ENCODE measurements at places on chromosomes 7 and 10. TPM values are rescaled to one million over a fixed set of nuclear protein-coding genes. Genes with fewer than 3 reads are reported as not detected.

The PPP1R9A gene
- total RNA-seq, result 0.69 TPM

GRCh38 chr7:135536150-135536549 is 21.6 kb upstream of the NUP205 start:
- no peak for DNase-seq

The DDC gene
- total RNA-seq, result not detected

DNA sequence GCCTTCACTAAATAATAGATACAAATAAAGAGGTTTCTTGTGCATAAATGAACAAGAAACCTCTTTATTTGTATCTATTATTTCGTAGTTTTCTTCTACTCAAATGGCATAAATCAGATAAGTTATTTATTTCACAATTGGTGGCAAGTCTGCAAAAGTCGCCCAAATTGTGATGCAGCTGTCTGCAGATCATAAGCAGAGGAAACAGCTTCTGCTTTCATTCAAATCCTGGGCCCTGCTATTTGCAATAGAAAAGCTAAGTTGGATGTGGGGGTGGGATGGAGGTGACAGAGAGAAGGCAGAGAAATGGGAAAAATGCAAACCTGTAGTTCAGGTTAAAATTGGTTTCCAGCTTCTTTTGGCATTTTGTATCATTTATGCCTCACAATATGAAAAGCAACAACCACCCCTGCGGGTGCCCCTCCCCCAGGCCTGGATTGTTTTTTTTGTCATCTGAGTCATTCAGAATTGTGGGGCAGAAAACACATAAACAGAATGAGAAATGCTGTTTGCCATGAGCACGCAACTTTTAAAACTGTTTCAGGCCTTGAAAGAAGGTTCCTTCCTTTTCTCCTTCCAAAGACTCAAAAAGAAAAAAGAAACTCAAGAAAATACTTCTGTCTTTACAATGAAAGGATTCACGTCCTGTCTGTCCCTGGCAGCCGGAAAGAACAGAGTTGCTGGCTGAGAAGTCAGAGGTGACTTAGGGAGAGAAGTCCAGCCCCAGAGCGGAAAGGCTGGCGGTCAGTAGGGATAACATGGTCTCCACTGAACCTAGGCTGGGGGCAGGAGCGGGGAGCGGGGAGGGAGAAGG is 132.9 kb downstream of the BAMBI start:
- no peak for DNase-seq

The ANKRD2 gene
- total RNA-seq, result not detected

GRCh38 chr10:21526188-21526859 is 842 bp upstream of the SKIDA1 start:
- DNase-seq, result no peak

DNA sequence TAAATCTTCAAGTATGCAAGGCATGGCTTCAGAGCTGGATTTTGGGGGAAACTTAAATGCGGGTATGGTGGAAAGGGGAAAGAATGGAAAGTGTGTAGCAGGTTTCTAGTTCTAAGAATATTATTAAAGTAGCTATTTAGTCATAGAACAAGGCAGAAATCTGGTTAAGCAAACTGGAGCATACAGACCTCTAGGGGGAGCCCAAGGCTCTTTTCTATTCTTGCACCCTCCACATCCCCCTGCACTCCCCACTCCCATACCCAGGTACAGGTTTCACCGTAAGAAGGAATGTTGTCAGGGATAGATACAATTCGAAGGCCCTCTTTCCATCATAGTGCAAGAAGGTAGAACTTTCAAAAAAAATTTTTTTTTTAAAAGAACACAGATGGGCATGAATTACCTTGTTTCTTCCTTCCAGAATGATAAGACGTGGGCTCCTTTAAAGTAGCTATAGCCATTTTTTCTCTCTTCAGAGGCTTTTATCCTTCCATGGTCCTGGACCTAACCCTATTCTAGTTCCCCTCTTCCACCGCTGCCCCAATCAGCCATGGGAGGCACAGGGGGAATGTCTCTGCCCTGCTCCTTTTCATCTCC is 41.5 kb upstream of the SMIM30 start:
- DNase-seq, result no peak

The OR6V1 gene
- not detected for total RNA-seq

The NPY4R2 gene
- not detected for total RNA-seq

GRCh38 chr10:131775433-131775832 is 125.4 kb upstream of the PPP2R2D start:
- DNase-seq, result peak; percentile 46

The COL17A1 gene
- not detected for total RNA-seq

GRCh38 chr7:115038158-115038557 is 116.3 kb downstream of the MDFIC start:
- no peak for DNase-seq

The WDFY4 gene
- 2.0 TPM for total RNA-seq

GRCh38 chr10:43867667-43868565 is 219.2 kb upstream of the ZNF32 start:
- no peak for DNase-seq

DNA sequence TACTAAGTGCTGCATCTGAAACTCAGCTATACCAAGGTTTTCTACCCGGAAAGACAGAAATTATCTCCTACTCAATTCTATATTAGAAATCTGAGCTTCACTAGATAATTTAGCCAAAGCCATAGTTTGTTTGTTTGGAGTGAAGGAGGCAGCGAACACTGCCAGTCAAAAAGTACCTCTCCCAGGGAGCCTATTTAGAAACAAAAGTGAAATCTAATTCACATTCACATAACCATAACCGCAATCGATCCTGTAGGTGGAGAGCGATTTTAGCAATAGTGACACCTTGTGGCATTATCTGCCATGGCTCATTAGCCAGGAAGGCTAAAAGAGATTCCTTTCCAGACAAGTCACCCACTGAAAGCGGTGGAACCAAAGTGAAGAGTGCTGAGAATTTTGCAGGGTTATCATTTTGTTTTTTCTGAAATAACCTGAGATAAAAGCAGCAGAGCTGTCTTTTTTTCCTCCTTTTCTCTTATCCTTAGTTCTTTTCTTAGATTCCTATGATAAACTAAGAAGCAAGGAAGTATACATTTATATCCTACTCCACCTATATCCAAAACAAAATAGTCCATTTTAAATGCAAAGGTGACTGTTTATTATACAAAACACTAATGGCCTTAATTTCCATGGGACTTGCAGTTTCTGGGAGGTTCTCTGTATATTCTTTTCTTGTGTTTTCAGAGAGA is 83.7 kb upstream of the BET1 start:
- DNase-seq, result peak; percentile 73

DNA sequence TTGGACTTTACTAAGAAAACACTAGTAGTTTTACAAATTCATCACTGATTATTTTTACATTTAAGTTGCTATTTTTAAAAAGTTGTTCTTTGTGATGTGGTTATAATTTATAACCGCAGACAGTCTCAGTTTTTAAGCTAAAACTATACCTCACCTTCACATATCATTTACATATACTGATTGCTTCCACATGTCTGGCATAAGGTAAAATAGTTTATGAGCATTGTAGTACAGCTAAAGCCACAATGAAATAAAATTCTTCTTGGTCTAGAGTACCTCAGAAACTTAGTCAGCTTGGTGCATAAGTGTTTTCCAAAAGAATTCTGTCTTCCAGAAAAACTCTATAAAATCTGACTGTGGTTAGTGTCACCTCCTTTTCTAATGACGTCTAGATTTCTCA is 13.0 kb downstream of the SEMA3A start:
- no peak for DNase-seq

DNA sequence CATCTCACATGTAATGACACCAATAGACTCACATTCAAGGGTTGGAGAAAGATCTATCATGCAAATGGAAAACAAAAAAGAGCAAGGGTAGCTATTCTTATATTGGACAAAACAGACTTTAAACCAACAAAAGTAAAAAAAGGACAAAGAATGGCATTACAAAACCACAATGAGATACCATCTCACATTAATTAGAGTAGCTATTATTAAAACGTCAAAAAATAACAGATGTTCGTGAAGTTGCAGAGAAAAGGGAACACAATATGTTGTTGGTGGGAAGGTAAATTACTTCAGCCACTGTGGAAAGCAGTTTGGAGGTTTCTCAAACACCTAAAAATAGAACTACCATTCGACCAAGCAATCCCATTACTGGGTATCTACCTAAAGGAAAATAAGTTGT is 197.0 kb downstream of the SNX13 start:
- no peak for DNase-seq

- DNase-seq, result no peak
These were observed 166.7 kb upstream of the YAE1 start for GRCh38 chr7:39399458-39399857.

The TACC2 gene
- not detected for total RNA-seq

- DNase-seq, result no peak
These were observed 19.6 kb downstream of the R3HCC1L start for GRCh38 chr10:98154076-98154475.

The SGCE gene
- total RNA-seq, result 1.0 TPM

The AVPI1 gene
- 0.45 TPM for total RNA-seq

GRCh38 chr10:97255512-97256293 is 36.7 kb downstream of the ARHGAP19 start:
- no peak for DNase-seq

The ZNF282 gene
- total RNA-seq, result 46.7 TPM

- DNase-seq, result no peak
These were observed 12.3 kb downstream of the BRI3 start for GRCh38 chr7:98293746-98294145.

GRCh38 chr7:48664241-48664640 is 260.1 kb upstream of the CDC14C start:
- DNase-seq, result no peak

DNA sequence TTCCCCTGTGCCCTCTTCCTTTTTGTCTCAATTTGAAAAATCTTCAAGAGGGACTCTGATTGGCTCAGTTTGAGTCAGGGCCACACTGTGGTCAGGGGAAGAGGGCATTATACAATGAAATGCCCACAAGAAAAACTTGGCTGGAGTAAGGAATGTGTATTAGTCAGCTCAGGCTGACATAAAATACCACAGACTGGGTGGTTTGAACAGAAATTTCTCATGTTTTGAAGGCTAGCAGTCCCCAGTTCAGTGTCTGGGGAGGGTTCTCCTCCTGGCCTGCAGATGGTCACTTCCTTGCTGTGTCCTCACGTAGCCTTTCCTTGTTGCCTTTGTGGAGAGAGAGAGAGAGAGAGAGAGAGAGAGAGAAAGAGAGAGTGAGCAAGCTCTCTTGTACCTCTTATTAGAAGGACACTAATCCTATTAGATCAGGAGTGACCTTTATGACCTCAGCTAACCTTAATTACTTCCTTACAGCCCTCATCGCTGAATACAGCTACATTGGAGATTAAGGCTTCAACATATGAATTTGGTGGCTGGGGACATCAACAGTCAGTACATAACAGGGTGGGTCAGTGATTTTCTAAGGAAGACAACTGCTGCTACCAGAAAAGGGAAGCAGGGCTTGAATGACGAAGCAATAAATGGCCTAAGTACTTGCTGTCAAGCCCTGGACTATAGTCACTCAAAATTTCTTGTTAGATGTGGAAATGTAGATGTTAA is 25.8 kb upstream of the FAM13C start:
- no peak for DNase-seq

- no peak for DNase-seq
These were observed 28.1 kb downstream of the OAT start for GRCh38 chr10:124390471-124391187.

The PAPOLB gene
- 0.10 TPM for total RNA-seq

The TRIM74 gene
- not detected for total RNA-seq

DNA sequence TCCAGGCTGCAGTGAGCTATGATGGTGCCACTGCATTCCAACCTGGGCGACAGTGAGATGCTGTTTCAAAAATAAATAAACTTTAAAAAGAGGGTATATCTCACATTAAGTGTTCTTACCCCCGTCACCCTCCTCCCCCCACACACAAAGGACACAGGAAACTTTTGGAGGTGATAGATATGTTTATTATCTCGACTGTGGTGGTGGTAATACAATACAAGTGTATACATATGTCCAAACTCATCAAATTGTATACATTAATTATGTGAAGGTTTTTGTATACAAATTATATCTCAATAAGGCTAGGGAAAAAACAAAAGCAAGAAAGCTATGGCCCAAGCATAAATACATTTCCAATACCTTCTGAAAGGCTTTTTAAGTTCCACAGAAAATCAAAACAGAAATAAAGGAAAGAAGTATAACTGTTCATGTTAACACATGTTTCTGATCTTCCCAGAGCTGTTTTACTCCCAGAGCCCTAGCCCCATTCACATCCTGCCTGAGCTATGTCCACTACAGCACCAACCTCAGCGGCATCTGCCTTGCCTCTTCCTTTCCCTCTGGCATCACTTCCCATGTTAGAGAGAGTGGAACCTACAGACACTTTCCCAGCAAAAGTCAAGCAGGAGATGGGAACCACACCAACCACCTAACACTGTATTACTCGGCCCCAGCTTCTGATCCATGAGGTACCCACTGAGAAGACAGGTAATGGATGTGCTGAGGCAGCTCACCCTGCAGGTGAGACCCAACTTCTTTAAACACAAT is 48.1 kb downstream of the SGMS1 start:
- DNase-seq, result no peak

DNA sequence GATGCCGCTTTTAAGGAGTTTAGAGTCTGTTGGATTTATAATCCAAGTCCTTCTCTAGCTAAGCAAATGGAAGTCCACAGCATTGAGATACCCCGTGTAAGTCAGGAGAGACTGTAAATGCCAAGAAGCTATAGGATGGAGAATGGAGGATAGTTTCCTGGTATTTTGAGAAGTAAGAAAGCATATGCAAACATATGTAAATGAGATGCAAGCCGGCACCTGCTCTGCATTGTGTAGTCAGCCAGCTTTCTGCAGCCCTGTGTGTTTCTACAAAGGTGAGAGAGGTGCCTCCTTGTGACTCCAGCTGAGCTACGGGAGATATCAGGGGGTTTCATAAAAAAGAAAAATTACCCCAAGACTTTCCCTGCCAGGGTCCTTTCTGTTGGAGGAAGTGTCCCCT is 176.3 kb downstream of the RPS24 start:
- DNase-seq, result no peak

GRCh38 chr10:102147561-102147960 is 4.6 kb upstream of the NOLC1 start:
- no peak for DNase-seq

The FAM25A gene
- total RNA-seq, result not detected

The NXPH1 gene
- not detected for total RNA-seq

GRCh38 chr10:124132876-124133275 is 39.5 kb upstream of the CHST15 start:
- DNase-seq, result no peak

The SERPINE1 gene
- total RNA-seq, result not detected

- no peak for DNase-seq
These were observed 37.8 kb downstream of the SRPK2 start for GRCh38 chr7:105350906-105351305.

The ADRB1 gene
- total RNA-seq, result 1.6 TPM

The VWA2 gene
- total RNA-seq, result not detected

The AKR1C8 gene
- 0.38 TPM for total RNA-seq

- DNase-seq, result no peak
These were observed 22.6 kb upstream of the RAB18 start for GRCh38 chr10:27481486-27481885.
